ENCODE measurements at places on chromosomes 4 and X. TPM values are rescaled to one million over a fixed set of nuclear protein-coding genes. Genes with fewer than 3 reads are reported as not detected.
A peak's percentile ranks its signal among the peaks of the same experiment; 100 is the strongest.

GRCh38 chr4:173666-174314 lies 49.5 kb downstream of the ZNF718 start:
- H3K27ac ChIP-seq: no peak overlapping the region
- no peak overlapping the region for H3K4me3 ChIP-seq
- H3K36me3 ChIP-seq: peaks cover 7% of the 10 kb centered on the region
- H3K4me1 ChIP-seq: no peaks in the 10 kb centered on the region

- DNase-seq: no peak
- H3K27me3 ChIP-seq: no peaks in the 10 kb centered on the region
These were observed 106.3 kb downstream of the TRAPPC11 start for GRCh38 chr4:183765251-183765911.

DNA sequence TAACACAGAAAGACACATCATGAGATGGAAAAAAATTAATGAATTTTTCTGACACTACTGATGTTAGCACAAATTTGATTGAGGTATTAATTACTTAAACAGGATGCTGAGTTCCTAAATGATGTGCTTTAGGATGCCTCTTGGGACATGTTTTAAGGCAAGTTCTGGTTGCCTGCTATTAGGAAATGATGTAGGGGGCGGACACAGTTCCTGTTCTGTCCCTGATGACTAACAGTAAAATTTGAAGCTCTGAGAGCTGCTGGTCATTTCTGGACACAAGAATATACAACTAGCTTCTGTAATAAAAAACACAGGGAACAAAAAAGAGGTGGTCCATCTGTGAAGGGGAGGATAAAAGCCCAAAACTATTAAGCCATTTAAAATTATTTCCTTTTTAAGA lies 163.2 kb upstream of the ETNPPL start:
- H3K4me3 ChIP-seq: no peak overlapping the region
- peak; percentile 21 for DNase-seq
- no peaks in the 10 kb centered on the region for H3K27me3 ChIP-seq
- H3K36me3 ChIP-seq: no peaks in the 10 kb centered on the region
- no peak overlapping the region for H3K27ac ChIP-seq

DNA sequence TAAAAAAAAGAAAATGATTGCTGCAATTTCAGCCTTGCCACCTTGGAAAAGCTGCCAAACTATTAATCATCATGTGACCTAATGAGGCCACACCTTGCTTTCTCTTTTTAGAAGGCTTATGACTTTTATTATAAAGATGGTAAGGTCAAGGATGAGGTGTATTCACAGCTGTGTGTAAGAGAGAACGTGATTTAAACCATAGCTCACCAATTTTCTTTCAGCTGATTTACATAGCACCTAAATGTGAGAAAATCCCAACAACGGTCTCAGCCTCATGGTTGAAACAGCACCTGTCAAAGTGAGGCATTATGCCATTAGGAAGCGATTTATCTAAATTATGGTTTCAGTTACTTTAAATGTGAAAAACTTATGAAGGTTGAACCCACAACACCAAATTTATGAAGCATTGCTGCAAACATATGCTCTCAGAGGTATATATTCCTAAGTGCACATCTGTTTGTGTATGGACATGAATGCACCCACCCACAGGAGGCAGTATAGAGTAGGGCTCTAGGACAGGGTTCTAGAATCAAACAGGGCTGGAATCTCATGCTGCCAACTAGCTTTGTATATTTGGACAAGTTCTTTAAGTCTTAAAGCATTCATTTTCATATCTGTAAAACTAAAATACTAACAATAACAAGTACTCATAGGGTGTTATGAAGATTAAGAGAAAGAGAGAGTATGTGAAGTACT lies 40.7 kb downstream of the ANXA3 start:
- H3K4me3 ChIP-seq: no peak overlapping the region
- H3K27me3 ChIP-seq: no peaks in the 10 kb centered on the region
- DNase-seq: peak; percentile 35
- peaks cover 17% of the 10 kb centered on the region for H3K4me1 ChIP-seq
- no peak overlapping the region for H3K27ac ChIP-seq
- peaks cover 56% of the 10 kb centered on the region for H3K36me3 ChIP-seq

GRCh38 chr4:145580906-145581305 lies 38.3 kb upstream of the MMAA start:
- peaks cover 6% of the 10 kb centered on the region for H3K4me1 ChIP-seq
- H3K4me3 ChIP-seq: no peak overlapping the region
- H3K36me3 ChIP-seq: no peaks in the 10 kb centered on the region
- peak overlapping the region; percentile 13 for H3K27ac ChIP-seq

- H3K36me3 ChIP-seq: no peaks in the 10 kb centered on the region
- DNase-seq: no peak
- H3K27me3 ChIP-seq: no peaks in the 10 kb centered on the region
- no peak overlapping the region for H3K27ac ChIP-seq
- no peaks in the 10 kb centered on the region for H3K4me1 ChIP-seq
These were observed 42.2 kb downstream of the UGT2B10 start for GRCh38 chr4:68858039-68858438.

DNA sequence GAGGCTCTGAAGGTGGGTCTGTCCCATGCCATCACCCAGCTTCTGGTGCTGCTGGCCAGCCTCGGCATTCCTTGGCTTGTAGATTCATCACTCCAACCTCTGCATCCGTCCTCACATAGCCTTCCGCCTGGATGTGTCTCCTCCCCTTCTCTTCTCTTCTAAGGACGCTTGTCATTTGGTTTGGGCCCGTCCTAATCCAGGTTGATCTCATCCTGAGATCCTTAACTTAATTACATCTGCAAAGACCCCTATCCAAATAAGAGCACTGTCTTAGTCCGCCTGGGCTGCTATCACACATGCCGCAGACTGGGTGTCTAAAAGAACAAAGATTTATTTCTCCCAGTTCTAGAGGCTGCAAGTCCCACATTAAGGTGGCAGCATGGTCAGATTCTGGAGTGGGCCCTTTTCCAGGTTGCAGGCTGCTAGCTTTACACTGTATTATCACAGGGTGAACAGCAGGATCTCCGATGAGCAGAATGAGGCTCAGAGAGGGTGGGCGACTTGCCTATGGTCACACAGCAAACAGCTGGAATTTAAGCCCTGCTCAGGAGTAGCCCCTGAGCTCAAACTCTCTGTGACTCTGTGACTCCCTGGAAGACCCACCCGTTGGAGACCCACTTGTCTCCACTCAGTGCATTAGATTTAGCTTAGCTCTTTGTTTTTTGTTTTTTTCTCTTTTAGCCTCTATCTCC lies 113.1 kb downstream of the STK32B start:
- H3K4me1 ChIP-seq: no peaks in the 10 kb centered on the region
- H3K4me3 ChIP-seq: no peak overlapping the region
- peaks cover 11% of the 10 kb centered on the region for H3K27me3 ChIP-seq
- H3K36me3 ChIP-seq: no peaks in the 10 kb centered on the region
- H3K27ac ChIP-seq: no peak overlapping the region

- no peak overlapping the region for H3K4me3 ChIP-seq
- H3K36me3 ChIP-seq: no peaks in the 10 kb centered on the region
- no peaks in the 10 kb centered on the region for H3K27me3 ChIP-seq
- H3K27ac ChIP-seq: no peak overlapping the region
- H3K4me1 ChIP-seq: no peaks in the 10 kb centered on the region
These were observed 24.6 kb upstream of the LRBA start for GRCh38 chr4:151039733-151040132.

BEND2 gene
- total RNA-seq: not detected

BGN gene
- total RNA-seq: 1.4 TPM

SMR3B gene
- not detected for total RNA-seq

GRIA2 gene
- not detected for total RNA-seq
